ENCODE measurements at places on chromosomes 3 and 15. TPM values are rescaled to one million over a fixed set of nuclear protein-coding genes. Genes with fewer than 3 reads are reported as not detected.

TMEM207 gene
- total RNA-seq: not detected

PLOD2 gene
- 0.17 TPM for total RNA-seq

SCG5 gene
- 2.0 TPM for total RNA-seq

GRCh38 chr3:149010966-149011365, 19.6 kb downstream of the GYG1 start:
- peaks cover 21% of the 10 kb centered on the region for H3K4me1 ChIP-seq
- H3K4me3 ChIP-seq: no peak overlapping the region
- H3K27ac ChIP-seq: no peak overlapping the region
- no peak for DNase-seq

DNA sequence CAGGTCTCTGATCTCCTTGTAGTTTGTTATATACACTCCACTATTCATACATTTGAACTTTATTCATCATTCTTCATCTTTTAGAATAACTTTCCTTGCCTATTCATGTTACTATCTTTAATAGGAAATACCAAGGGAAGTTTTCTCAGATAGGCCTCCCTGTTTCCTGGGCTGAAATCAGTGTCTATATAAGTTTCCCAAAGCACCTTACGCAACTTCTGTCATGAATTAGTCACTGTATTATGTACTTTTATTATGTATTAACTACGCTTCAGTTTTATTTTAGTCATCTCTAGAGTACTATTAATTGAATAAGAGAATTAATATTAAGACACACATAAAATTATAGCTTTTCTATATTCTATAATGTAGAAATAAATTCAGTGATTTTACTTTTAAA, 1481.5 kb downstream of the OTOL1 start:
- no peak overlapping the region for H3K4me3 ChIP-seq
- DNase-seq: no peak
- no peaks in the 10 kb centered on the region for H3K36me3 ChIP-seq
- H3K4me1 ChIP-seq: no peaks in the 10 kb centered on the region
- no peaks in the 10 kb centered on the region for H3K27me3 ChIP-seq

DNA sequence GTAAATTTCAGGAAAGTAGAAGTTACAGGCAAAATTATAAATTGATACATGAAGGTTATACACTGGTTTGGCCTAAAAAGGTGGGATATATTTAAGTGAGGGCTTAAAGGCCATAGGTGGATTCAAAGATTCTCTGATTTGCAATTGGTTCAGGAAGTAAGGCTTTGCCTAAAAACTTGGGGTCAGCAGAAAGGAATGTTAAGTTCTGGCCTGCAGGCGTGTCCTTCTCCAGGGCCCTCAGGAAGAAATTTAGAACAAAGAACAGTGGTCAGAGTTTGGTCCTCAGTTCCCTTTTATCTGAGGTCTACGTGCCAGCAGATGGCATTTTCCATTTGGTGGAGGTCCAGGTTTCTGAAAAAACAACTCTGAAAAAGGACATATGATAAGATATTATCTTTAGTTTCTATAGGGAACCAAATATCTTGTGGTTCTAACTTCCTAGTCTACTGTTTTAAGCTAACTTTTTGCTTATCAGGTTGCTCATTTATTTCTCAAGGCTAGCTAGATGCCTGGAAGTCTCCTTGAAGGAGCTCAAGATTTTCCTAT, 40.5 kb downstream of the SCN11A start:
- no peaks in the 10 kb centered on the region for H3K4me1 ChIP-seq
- H3K27ac ChIP-seq: no peak overlapping the region
- peaks cover 51% of the 10 kb centered on the region for H3K27me3 ChIP-seq
- no peaks in the 10 kb centered on the region for H3K36me3 ChIP-seq

DNA sequence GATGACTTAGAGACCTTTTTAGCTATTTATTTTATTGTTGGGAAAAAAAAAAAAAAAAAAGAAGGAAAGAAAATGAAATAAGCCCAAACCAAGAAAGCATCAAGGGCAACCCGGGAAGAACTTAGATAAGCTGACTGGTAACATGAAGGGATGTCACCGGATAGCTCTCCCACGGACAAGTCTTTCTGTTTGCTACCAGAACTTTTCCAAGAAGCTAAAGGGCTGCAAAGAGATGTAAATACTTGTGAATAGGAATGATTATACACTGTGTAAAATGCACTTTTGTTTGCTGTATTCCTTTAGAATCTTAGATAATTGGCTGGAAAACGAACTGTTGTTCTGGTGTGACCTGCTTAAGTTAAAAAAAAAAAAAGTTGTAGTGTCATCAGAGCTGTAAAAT, 2.8 kb downstream of the FOXB1 start:
- DNase-seq: no peak
- peak overlapping the region; percentile 97 for H3K27ac ChIP-seq
- H3K27me3 ChIP-seq: peaks cover 86% of the 10 kb centered on the region
- peaks cover 23% of the 10 kb centered on the region for H3K4me1 ChIP-seq
- peaks cover 8% of the 10 kb centered on the region for H3K36me3 ChIP-seq
